ENCODE measurements at places on chromosomes 5 and 9. TPM values are rescaled to one million over a fixed set of nuclear protein-coding genes. Genes with fewer than 3 reads are reported as not detected.

GRCh38 chr5:135337064-135337463, 62.0 kb downstream of the MACROH2A1 start:
- DNase-seq: no peak

- no peak for DNase-seq
Measured at GRCh38 chr9:32738501-32739172, 44.7 kb upstream of the TMEM215 start.

DNA sequence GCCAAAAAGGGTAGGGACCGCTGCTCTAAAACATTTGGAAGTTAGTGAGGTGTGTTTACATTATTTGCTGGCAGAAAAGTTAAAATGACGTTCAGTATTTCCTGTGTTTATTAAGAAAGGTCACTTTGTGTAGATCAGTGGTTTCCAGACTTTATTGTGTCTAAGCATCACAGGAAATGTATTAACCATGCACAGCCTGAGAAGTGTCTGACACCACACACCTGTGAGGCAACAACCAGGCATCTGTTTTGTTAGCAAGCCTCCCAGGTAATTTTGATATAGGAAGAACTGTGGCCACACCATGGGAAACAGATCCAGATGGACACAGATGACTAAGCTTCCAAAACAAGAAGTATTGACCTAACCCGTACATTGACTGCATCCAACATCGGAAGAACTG, 12.0 kb downstream of the TTC1 start:
- no peak for DNase-seq

SLC28A3 gene
- total RNA-seq: not detected

DNA sequence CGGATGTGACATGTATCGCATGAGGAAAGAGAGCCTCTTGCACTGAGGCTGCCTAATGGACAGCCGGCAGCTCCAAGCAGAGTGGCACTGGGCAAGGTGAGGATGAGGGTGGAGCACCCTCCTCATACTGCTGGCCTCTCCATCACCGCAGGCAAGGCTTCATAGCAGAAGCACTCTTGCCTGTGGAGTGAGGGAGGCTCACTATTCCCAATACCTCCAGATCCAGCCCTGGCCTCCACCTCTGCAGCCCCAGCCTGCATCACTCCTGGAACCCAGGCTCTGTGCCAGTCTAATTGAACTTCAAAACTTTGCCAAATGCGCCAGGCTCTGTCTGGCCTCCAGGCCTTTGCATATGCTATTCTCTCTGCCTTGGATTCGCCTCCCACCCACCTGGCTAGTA, 29.7 kb upstream of the ARAP3 start:
- no peak for DNase-seq

- no peak for DNase-seq
Measured at GRCh38 chr9:111965566-111966019, 69.0 kb downstream of the UGCG start.

DNA sequence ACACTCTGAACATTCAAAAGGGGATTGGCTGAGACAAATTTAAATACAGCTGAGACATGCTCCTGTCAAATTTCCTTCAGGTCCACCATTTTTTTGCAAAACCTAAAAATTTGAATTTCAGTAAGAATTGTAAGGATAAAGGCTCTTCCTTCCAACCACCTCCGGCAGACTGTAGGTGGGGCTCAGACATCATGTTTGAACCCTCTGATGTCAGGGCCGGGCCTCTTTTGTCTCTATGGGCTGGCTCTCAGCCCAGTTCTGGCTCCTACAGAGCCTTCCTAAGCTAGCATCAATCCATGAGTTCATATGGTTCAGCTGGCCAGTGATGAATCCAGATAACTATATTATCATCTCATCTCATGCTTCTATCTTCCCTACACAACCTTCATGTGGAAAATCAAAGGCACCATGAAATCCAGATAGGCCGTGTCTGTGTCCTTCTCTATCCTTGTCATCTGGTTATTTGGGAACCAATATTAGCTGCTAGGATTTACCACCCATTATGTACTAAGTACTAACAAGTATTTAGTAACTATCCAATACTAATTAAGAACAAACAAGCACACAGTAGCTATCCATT, 44.2 kb downstream of the NIPSNAP3B start:
- DNase-seq: peak; percentile 54

ENC1 gene
- total RNA-seq: 7.8 TPM

DNA sequence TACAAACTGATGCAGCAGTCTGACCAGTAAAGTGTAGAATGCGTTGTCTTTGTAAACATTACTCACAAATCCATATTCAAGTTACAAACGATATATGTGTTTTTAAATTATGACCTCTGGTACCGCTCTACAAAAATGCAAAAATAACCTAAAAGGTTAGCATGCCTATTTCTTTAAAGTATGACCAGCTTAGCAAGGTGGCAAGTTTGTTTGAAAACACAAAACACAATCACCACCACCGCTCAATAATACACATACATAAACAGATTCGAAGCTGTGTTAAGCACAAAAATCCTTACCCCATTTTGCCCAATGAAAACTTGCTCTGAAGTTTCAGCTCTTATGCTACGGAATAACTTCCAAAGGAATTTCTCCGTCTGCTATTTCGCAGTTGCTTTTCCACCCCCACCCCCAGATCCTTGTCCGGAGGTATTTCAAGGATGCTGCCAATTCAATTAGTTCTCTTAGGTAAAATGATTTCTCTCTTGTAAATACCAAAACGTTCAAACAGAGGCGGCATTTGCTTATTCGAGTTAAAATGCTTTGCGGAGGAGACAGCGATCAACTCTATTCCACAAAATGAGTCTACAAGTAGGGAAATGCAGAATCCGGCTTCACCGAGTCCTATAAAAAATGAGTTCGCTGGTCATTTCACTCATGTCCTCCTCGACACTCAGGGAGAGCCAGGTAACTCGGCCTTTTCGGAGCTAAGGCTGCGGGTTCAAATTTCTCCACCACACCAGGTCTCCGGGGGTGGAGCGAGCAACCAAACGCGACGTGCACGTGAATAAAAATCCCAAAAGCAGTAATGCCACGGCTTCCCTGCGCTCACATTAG, 1.2 kb downstream of the HOMER1 start:
- DNase-seq: peak; percentile 27

GRCh38 chr5:57863661-57864060, 381.1 kb upstream of the ACTBL2 start:
- DNase-seq: no peak

DNA sequence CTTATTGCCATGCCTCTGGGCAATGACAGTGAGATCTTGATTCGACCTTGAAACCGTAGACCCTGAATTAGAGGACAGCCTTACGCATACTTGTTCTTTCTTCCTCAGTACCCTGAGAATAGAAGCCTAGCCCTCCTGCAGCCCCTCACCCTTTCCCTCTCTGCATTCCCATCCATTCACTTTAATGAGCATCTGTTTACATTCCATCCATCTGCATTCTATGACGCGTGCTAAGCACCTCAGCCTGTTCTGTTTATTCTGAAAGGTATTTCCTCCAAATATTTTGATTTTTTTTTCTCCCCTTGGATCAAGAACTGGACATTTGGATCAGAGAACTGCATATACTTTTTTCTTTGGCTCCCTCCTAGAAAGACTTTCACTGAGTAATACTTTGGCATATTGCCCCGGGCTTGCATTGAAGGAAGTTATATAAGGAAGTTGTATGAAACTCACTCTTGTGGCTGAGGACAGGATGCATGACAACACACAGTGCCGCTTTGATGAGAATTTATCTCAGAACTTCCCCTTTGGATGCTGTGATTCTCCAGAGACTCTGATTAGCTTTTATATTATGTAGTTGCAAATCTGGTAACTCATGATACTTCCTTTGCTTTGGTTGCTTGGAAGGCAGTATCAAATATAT, 15.7 kb downstream of the TMEM8B start:
- DNase-seq: no peak

LMX1B gene
- 1.0 TPM for total RNA-seq
